ENCODE measurements at places on chromosomes 2 and 18. TPM values are rescaled to one million over a fixed set of nuclear protein-coding genes. Genes with fewer than 3 reads are reported as not detected.

KLHL29 gene
- 2.9 TPM for polyA plus RNA-seq

DNA sequence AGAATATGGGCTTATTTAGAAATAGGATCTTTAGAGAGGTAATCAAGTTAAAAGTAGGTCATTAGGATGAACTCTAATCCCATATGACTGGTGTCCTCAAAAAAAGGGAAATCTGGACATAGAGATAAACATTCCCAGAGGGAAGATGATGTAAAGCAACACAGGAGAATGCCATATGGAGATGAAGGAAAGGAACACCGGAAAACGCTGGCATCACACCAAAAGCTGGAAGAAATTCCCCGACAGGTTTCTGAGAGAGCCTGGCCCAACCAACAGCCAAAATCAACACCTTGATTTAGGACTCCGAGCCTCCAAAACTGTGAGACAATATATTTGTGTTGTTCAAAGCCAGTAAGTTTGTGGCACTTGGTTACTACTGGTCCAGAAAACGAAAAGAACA, 296.7 kb downstream of the DSEL start:
- DNase-seq = no peak

UGT1A3 gene
- not detected for polyA plus RNA-seq

GRCh38 chr18:36099311-36099710, 29.8 kb downstream of the SLC39A6 start:
- DNase-seq = no peak

DNA sequence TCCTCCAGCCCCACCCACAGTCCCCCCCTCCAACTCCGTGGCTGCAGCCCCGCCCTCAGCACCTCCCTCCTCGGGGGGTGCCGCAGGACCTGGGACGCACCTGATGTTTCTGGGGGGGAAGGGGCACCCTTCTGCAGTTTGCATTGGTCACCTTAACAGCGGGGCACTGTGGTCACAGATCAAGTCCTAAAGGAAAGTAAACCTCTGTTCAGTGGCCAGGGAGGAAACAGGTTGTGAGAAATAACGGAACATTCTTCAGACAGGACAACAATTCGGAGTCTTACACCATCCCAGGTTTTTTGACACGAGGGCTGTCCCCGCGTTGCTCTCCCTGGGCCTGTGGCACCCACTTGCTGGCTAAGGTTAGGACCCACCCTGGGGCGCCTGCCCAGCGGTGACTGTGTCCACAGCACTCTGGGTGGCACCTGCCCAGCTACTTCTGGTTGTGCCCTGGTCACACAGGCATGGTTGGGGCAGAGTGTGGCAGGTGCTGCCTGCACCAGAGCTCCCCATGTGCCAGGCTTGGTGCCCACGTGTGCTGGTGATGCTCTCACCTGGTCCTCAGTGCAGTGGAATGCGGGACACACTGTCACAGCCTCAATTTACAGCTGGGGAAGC, 93.5 kb upstream of the OTOS start:
- DNase-seq = no peak

PCARE gene
- 0.06 TPM for polyA plus RNA-seq

RAB12 gene
- 52.2 TPM for polyA plus RNA-seq

- no peak for DNase-seq
These were observed 40.3 kb downstream of the MYCN start for GRCh38 chr2:15980605-15981098.

- DNase-seq = peak; percentile 74
These were observed 42.9 kb downstream of the HDLBP start for GRCh38 chr2:241272303-241273209.

DNA sequence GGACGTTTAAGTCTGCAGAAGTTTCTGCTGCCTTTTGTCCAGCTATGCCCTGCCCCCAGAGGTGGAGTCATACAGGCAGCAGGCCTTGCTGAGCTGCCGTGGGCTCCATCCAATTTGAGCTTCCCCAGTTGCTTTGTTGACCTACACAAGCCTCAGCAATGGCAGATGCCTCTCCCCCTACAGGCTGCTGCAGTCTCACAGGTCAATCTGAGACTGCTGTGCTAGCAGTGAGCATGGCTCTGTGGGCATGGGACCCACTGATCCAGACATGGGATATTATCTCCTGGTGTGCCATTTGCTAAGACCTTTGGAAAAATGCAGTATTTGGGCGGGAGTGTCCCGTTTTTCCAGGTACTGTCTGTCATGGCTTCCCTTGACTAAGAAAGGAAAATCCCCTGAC, 726.0 kb downstream of the ERBB4 start:
- DNase-seq = no peak

DNA sequence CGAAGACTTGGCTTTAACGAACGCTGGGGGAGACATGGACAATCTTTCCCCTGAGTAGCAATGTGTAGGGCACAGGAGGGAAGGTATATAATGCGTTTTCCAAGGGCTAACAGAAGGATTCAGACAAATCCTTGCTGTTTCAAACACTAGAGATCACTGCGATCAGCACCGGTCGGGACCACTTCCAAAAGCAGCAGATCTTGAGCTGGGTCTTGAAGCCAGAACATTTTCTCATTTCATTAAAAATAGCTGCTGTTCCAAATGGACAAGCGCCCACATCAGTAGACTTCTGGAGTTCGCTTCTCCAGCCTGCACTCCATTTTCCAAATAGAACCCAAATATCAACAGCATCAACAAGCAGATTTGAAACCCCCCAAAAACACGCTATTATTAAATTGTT, 65.1 kb upstream of the MAPRE2 start:
- no peak for DNase-seq

DNA sequence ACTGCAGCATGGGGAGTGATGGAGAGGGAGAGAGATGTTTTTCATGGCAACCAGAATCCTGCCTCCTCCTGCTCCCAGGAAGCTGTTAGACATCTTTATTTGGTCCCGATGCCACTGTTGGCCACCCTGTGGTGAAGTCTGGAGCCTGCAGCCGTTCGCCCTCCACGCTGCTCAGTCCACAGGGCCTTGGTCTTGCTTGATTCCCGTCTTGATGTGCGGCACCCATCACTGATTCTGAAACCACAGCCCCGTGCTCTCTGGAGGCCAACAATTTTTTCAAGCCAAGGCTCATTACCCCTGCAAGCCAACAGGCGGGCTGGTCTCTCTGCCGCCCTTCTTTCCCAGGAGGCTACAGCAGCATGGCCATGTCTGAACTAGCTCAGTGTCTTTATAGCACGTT, 24.5 kb downstream of the SIGLEC15 start:
- DNase-seq = no peak
